MV-4-11 (cell line): ENCODE measurements at places on chromosomes 2 and 18.

GRCh38 chr2:212266297-212266696 lies 272.3 kb downstream of the ERBB4 start:
- no peak for DNase-seq

DNA sequence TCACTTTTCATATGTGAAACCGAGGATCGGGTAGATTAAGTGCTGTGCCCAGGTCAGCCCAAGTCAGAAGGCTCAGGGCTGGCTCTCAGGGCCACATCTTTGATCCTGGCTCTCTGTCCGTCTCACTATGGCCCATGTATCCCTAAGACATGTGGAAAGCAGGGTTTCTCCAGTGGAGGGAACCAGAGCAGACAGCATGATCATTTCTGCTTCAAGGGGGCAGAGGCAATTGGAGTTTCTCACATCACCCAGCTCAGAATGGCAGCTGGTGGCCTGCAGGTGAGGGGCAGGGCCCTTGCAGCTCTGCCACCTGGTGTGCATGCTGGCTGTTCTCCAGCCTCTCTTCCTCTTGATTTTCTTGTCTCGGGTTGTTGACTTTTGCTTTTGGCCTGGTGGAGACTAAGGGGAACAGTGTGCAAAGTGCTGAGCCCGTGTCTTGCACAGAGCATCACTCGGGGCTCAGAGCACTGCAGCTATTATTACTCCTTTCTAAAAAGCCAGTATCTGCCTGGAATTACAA lies 27.0 kb downstream of the LDLRAD4 start:
- no peak for DNase-seq

DNA sequence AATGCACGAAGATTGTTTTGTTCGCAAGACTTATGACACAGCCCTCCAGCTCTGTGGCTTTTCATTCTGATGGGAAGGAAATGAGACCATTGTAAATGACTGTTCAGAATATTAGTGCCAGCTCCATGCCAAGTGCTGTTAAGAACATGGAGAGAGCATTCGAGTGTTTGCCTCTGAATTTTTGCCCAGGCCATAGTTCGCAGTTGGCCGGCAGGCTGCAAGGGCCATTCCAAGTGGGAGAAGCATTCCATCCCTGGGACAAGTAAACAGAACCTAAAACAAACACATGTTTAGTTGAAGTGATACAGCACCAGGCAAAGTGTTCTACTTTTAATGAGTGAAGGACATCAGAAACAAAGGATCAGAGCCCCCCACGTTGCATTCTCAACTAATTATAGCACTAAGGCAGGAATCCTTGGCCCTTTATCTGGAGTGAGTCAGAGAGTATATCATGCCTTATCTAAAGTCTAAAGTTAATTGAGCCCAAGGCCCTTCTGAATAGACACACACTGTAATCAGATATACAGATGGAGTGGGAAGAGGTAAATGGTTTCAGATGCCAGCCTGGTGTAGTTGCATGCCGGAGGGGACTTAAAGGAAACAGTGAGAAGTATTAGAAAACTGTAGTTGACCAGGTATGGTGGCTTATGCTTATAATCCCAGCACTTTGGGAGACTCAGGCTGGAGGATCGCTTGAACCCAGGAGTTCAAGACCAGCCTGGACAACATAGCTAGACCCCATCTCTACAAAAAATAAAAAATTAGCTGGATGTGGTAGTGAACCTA lies 53.3 kb downstream of the NEDD4L start:
- no peak for DNase-seq

- DNase-seq = no peak
Observed at GRCh38 chr2:1319393-1319792, 93.9 kb upstream of the TPO start.

GRCh38 chr2:101751875-101752619 lies 54.5 kb downstream of the MAP4K4 start:
- peak; percentile 55 for DNase-seq

GRCh38 chr18:3655254-3656050 lies 205.5 kb downstream of the TGIF1 start:
- DNase-seq = no peak

DNA sequence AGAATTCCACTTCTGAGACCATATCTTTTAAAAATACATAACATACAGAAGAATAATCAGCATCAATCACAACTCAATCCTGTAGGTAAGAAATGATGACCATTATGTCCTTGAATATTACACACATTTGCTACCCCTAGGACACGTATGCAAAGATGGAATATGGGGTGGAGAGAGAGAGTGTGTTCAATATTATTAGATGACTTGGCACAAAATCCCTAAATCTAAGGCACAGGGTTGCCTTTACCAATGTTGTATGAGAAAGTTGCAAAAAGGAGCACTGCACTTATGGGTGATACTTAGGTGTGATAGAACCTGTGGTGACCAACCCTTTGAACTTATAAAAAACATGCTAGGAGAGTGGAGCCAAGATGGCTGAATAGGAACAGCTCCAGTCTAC lies 326.2 kb upstream of the FSHR start:
- no peak for DNase-seq

GRCh38 chr2:38182492-38183003 lies 106.6 kb upstream of the CYP1B1 start:
- DNase-seq = no peak

GRCh38 chr2:19102696-19103423 lies 255.6 kb downstream of the OSR1 start:
- no peak for DNase-seq

DNA sequence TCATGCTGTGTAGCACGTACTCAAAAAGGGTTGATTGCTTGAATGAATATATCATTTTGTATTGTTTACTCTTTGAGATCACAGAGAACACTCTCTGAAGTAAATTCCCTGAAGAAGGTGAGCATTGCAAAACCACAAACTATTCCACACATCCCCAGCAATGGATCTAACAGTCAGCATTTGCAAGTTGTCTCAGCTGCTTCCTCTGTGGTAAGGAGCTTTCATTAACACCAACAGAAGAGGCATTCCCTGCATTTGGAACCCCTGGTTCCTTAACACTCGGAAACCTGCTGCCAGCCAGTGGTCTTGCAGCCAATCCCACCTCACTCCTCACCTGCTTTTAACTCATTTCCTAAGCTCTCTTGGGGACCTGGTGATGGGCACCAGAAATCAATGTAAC lies 108.4 kb downstream of the IRS1 start:
- DNase-seq = no peak

DNA sequence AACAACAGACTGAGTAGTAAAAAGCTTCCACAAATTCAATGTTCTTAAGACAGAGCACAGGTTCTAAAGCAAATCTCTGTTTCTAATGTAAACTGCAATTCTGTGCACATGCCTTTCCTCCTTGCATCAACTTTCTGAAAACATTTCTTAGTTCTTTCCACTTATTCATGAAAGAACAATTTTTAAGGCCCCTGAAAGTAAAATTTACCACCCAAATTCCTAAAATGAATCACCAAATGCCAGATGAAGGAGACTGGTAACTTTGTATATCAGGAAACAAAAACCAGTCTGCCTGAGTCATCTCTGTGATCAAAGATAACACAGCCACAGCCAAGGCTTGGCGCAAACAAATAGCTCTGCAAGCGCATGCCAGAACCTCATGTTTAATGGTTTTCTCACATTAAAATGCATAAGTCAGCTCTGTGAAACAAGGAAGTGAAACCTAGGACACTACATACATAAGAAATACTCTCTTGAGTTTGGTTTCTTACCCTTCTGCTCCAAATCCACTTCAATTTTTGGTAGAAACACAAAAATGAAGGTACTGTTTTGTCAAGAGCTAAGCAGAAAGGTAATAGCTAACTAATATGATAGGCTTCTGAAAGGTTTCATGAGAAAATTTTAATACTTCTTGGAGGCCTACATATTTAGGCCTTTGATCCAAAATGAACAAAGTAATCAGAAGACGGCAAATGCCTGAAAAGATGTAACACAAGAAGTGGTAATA lies 169.4 kb downstream of the THADA start:
- DNase-seq = peak; percentile 98
